ENCODE measurements at places on chromosomes 12 and 14.

- DNase-seq = no peak
Observed at GRCh38 chr12:122846622-122847515, 11.6 kb downstream of the HIP1R start.

DNA sequence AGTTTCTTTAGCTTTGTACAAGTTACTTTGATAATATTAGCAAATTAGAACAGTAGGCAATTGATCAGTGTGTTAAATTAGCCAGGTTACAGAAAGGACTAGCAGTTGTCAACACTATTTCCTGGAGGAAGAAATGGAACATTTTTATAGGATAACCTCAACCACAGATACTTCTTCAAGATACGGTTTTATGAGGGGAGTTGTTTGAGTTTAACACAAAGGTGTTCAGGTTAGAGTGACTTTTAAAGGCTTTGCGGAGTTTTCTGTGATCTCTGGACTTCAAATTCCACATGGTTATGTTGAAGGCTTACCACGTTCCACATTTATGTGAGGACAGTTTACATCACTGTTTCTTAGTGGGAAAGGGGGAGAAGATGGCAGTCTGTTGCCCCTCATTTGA is 19.3 kb downstream of the YARS2 start:
- DNase-seq = no peak

DNA sequence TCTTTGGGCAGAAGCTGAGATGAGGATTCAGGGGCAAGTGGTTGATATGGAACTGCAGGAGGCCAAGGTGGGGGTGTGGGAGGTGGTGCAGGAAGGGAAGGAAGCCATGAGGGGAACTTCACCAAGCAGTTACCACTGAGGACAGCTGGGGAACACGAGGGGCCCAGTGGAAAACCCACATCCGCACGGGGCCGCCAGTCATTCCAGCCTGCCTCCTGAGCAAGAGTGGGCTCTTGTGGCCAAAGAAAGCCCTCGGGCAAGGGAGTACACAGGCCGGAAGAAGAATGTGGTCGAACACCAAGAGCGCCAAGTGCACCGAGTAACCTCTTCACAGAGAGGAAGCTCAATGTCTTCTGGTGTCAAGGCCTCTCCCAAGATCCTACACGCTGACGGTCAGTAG is 252.2 kb upstream of the FOXN3 start:
- no peak for DNase-seq

GRCh38 chr12:6039894-6040601 is 84.4 kb downstream of the VWF start:
- DNase-seq = no peak

DNA sequence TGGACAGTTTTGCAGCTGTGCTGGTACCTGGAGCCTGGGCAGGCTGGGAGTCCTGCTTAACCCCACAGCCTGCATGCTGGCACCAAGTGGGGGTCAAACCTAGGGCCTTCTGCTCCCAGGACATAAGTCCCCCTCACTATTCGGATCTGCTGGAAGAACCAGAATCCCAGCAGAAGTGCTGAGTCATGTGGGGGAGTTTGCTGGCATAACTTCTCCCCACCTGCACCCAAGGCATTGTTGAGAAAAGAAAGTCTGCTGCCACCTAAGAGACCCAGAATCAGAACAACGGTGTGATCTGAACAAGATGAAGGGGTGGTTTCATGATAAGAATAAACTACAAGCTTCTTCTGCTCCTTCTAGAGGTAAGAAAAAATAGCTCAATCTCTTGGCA is 102.7 kb downstream of the RBM19 start:
- no peak for DNase-seq

DNA sequence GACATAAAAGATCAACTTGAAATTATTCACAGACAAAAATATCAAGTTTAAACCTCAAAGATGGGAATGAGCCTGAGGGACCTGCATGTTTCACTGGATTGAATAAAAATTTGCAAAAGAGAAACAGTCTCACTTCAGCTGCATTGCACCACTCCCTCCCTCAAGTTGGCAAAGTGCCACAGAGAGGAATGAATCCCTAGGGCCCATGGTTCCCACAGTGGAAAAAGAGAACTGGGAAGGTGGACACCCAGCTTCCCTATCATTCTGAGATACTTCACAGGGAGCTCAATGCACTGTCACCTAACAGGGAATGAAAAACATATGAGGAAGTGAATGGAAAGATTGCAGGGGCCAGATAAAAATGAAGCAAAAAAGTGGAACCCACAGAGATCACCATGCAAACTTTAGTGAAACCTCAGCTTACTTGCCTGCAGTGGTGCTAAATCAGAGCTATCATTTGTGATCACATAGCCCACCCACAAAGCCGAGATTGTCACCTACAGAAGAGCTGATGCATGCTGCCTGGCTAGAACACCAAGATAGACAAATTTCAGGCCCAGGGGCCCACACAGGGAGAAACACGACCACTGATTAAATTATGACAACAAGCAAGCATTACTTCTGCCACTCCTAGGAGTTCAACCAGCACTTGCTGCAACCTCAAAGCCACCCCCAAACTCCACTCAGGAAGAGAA is 911.3 kb downstream of the LRFN5 start:
- no peak for DNase-seq

DNA sequence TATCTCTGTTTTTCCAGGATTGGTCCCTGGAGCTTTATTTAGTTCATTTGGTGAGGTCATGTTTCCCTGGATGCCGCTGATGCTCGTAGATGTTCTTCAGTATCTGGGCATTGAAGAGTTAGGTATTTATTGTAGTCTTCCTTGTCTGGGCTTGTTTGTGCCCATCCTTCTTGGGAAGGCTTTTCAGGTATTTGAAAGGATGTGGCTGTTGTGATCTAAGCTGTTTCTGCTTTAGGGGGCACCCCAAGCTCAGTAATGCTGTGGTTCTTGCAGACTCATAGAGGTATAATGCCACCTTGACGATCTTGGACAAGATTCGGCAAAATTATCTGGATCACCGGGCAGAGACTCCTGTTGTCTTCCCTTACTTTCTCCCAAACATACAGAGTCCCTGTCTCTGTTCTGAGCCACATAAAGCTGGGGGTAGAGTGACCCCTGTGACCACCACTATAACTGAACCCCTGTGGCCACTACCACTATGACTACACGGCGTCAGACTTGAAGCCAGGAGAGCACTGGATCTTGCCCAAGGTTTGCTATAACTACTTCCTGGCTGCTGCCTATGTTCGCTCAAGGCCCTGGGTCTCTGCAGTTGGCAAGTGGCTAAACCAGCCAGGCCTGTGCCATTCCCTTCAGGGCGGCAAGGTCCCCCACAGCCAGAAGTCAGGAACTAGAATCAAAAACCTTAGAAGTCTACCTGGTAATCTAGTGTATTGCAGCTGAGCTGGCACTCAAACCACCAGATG is 40.9 kb downstream of the FGD4 start:
- DNase-seq = no peak

- no peak for DNase-seq
Observed at GRCh38 chr12:58384196-58384595, 442.8 kb downstream of the ATP23 start.

- no peak for DNase-seq
Observed at GRCh38 chr12:560691-561390, 101.1 kb downstream of the B4GALNT3 start.

- DNase-seq = no peak
Observed at GRCh38 chr12:95303476-95303875, 85.9 kb downstream of the VEZT start.

- peak; percentile 12 for DNase-seq
Observed at GRCh38 chr12:130335517-130336392, 1.9 kb upstream of the PIWIL1 start.

- DNase-seq = peak; percentile 82
Observed at GRCh38 chr14:73662487-73662943, 17.7 kb downstream of the DNAL1 start.

GRCh38 chr14:100738704-100739131 is 12.0 kb downstream of the DLK1 start:
- no peak for DNase-seq

- DNase-seq = no peak
Observed at GRCh38 chr12:29858270-29858786, 74.6 kb upstream of the TMTC1 start.

GRCh38 chr12:95701722-95702418 is 88.7 kb downstream of the NTN4 start:
- no peak for DNase-seq

- no peak for DNase-seq
Observed at GRCh38 chr12:50505675-50506530, 1.1 kb downstream of the DIP2B start.

DNA sequence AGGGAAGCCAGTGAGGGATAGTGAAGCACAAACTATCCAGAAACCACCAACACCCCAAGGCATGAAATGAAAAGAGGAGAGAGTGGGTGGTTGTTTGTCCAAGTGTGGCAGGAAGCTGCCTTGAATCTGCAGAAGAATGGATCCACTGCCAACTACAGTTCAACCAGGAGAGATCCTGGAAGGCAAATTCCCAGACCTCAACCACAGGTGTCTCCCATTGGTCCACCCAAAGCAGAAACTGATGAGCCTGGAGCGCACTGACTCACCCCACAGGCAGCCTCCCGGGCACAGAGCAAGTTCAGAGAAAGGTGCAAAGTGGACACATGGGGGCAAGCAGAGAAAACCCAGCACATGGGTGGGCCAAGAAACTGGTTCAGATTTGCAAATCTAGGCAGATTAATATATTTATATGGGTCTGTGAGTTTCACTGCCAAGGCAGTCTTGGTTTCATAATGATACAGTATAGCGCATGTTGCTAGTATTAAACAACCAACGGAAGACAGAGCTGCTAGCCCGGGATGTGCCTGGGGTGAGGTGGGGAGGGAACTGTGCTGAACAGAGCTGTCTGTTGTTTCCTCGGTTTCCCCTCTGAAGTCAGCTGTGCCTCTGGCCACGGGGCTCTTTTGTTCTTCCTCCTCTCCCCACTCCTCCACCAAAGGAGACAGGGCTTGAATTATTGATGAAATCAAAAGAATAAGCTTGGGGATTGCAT is 416.2 kb upstream of the CCDC196 start:
- no peak for DNase-seq

DNA sequence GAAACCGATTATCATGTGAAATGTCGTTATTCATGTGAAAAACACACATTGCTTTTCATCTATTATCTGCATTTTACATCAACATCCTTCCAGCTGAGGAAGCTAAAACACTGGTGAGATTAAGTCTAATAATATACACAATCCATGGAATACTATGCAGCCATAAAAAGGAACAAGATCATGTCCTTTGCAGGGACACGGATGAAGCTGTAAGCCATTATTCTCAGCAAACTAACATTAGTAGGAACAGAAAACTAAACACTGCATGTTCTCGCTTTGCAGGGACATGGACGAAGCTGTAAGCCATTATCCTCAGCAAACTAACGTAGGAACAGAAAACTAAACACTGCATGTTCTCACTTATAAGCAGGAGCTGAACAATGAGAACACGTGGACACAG is 18.3 kb downstream of the KICS2 start:
- no peak for DNase-seq

GRCh38 chr12:110694330-110694901 is 5.5 kb upstream of the HVCN1 start:
- DNase-seq = no peak

GRCh38 chr14:101131451-101131916 is 228.0 kb upstream of the RTL1 start:
- DNase-seq = no peak

- DNase-seq = no peak
Observed at GRCh38 chr12:124856132-124856841, 7.4 kb downstream of the SCARB1 start.

- no peak for DNase-seq
Observed at GRCh38 chr12:101620762-101621133, 26.0 kb downstream of the MYBPC1 start.

DNA sequence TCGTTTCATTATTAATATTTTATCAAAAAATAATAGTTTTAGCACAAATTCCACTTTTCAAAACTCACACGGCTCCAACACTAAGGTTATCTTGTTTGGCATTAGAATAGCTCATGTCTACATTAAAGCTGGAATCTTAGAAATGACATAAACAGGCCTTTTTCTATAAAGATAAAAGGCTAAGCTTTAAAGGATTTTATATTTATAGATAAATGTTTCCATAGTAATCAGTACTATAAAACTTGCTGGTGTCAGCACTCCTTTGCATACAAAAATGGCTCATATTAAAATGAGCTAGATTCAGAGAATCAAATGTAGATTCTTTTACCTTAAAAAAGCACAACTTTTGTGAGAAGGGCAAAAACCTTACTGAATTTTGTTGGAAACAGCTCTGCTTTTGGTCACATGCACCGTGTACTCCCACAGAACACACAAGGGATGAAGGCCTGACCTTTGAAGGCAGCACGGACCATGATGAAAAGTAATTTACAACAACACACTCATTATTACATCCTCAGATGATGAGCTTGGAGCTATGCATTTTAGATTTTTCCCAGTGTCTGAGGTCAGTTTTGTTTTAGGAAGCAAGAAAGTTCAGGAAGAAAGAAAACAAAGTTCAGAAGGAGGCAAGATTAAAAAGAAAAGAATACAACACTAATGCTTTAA is 202.8 kb downstream of the BCAT1 start:
- DNase-seq = no peak

DNA sequence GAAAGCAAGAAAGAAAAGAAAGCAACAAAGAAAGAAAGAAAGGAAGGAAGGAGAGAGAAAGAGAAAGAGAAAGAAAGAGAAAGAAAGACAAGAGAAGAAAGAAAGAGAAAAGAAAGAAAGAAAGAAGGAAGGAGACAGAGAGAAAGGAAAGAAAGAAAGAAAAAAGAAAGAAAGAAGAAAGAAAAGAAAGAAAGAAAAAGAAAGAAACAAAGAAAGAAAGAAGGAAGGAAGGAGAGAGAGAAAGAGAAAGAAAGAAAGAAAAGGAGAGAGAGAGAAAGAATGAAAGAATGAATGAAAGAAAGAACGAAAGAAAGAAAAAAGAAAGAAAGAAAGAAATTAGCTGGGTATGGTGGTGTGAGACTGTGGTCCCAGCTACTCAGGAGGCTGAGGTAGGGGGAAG is 400.1 kb upstream of the MDGA2 start:
- no peak for DNase-seq

DNA sequence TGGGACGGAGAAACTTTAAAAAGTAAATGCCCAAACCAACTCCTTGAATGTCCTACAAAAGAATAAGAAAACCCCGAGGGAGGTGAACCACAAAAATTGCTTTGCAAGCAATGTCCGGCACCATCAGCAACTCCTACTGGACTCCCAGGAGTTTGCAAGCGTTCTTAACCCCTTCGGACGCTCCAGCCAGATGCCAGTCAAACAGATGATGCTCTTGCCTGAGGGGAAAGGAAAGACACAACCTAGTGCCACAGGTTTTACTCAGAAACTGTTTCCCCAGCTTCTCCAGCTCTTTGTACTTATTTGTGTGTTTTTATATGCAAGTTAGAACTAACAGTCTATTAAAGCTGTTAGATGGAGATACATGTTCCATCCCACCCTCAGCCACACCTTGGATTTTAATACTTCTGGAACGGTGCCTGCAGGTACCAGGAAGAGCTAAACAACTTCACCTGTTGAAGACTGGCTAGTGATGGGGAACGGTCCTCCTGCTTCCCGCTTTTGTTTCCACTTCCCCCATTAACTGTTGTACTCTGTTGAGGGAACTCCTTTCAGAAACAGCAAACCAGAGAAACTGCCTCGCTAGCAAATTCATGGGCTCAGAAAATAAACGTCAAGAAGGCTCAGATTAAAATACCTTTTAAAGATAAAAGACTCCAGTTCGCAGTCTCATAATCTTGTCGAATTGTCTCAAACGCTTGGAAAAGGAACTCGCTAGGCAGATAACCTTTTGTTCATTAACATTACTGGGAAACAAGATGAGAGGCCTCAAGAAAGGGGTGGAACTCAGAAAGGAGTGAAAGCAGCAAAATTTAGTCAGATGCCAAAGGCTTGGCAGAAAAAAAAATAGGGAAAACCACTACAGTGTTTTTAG is 1.1 kb upstream of the FERMT2 start:
- DNase-seq = no peak

Measured in fibroblast of skin of left quadriceps (primary cell).